ENCODE measurements at places on chromosomes 13 and 19. TPM values are rescaled to one million over a fixed set of nuclear protein-coding genes. Genes with fewer than 3 reads are reported as not detected.

- no peak for DNase-seq
Measured at GRCh38 chr13:112205990-112206389, 139.0 kb downstream of the SOX1 start.

GRCh38 chr19:48784527-48784926 is 26.3 kb downstream of the BCAT2 start:
- no peak for DNase-seq

DNA sequence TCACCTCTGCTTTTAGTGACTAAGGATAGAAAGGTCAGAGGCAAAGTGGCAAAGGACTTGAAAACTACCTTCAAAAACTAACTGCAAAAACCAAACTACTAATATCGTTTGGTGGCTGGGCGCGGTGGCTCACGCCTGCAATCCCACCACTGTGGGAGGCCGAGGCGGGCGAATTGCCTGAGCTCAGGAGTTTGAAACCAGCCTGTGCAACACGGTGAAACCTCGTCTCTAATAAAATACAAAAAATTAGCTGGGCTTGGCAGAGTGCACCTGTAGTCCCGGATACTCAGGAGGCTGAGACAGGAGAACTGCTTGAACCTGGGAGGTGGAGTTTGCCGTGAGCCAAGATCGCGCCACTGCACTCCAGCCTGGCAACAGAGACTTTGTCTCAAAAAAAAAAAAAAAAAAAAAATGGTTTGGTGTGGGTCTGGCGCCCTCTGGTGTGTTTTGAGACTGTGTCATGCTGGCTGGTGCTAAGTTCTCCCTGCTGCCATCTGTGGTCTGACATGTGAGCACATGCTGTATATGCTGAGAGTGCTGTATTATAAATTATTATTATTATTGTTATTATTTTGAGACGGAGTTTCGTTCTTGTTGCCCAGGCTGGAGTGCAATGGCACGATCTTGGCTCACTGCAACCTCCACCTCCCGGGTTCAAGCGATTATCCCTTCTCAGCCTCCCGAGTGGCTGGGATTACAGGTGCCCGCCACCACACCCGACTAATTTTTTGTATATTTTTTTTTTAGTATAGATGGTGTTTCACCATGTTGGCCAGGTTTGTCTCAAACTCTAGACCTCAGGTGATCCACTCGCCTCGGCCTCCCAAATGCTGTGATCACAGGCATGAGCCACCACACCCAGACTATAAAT is 36.0 kb upstream of the RNF17 start:
- DNase-seq = peak; percentile 51

ZNF813 gene
- total RNA-seq = 1.1 TPM

DPY19L3 gene
- total RNA-seq = 3.6 TPM

APLP1 gene
- total RNA-seq = 8.9 TPM
